ENCODE measurements at places on chromosomes 4 and X.

GRCh38 chr4:159273841-159274240, 171.0 kb downstream of the RAPGEF2 start:
- DNase-seq = no peak

DNA sequence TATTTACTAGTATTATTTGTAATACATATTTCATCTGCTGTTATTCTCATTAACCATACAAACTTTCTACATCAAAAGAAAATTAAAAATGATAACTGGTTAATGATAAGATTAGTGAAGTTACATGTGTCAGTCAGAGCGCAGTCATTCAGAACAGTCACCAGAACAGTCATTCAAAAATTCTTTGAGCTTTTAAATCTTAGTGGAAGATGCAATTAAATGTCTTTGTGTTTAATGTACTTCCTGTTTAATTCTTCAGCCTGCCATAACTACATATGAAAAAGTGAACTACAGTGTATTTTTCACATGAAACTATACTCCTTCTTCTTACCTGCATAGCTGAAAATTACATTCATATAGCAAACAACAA, 179.7 kb upstream of the NDST4 start:
- no peak for DNase-seq

GRCh38 chr4:77269505-77269904, 112.5 kb downstream of the CCNG2 start:
- DNase-seq = no peak

- no peak for DNase-seq
Observed at GRCh38 chrX:10142041-10142599, 14.7 kb upstream of the CLCN4 start.

GRCh38 chr4:15402146-15402545, 25.7 kb upstream of the C1QTNF7 start:
- no peak for DNase-seq

- DNase-seq = no peak
Observed at GRCh38 chr4:94457692-94458106, 6.0 kb downstream of the PDLIM5 start.

DNA sequence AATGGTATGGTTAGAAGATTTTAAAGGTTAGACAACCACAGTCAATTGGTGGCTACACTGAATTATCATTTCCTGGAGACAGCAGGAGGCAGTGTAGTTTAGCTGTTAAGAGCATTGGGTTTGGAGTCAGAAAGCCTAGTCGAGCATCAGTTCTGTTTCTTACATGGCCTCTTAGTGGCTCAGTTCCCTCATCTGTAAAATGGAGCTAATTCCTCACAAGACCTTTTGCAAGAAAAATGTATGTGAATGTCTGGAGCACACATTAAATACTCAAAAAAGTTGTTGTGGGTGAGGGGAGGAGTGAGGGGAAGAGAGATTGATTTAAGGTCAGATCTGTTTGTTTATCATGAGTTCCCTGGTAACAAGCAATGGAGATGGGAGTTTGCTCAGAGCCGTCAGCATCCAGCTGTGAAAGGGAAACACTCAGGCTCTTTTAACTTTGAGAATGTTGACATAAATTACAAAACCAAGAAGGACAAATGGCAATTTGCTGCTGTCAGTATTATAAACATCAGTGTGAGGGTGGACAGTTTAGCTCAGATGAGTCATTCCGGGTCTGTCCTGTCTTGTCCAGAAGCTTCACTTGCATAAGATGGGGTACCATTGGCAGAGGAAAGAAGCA, 98.2 kb upstream of the PGRMC2 start:
- DNase-seq = no peak

GRCh38 chrX:102138064-102138463, 4.2 kb downstream of the TCEAL6 start:
- DNase-seq = no peak

DNA sequence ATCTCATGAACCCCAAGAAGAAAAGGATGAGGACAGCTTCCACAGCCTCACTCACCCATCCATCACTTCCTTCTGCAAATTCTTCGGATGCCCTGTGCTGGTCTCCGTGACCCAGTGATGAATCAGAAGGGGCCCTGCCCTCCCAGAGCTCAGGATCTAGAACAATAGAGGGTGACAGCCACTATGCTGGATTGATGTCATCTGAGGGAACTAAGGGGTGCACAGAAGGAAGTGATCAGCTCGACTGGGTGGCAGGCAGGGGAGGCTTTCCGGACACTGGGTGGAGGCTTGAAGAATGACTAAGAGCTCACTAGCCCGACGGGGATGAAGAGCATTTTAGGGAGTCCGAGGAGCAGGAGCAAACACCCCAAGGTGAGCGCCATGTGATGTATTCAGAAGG, 1.4 kb upstream of the ZNF185 start:
- DNase-seq = no peak

DNA sequence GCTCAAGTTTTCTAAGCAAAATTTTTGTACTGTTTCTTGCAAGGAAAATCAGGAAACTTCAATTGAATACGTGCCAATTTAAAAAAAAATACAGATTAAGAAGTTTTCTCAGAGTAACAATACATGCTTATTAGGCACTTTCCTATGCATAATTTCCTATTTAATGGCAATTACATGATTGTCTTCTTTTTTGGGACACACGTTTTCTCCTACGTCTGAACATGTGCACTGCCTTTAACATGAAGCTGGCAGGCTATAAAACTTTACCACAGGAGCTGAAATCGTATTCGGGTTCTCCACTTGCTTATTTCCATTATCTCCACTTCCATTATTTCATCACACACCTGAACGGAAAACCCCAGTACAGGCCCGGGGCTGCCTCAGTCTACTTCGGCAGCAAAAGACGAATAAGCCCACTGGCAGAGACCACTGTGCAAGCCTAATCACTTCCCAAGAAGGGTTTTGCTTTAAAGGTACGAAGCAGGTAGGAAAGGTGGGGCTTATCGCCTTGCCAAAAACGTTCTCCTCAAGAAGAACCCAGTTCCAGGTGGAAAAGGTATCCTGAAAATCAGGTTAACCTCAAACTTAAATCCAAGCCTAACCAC, 575 bp downstream of the RCHY1 start:
- DNase-seq = no peak

GRCh38 chr4:122783301-122784215, 43.1 kb upstream of the FGF2 start:
- no peak for DNase-seq

DNA sequence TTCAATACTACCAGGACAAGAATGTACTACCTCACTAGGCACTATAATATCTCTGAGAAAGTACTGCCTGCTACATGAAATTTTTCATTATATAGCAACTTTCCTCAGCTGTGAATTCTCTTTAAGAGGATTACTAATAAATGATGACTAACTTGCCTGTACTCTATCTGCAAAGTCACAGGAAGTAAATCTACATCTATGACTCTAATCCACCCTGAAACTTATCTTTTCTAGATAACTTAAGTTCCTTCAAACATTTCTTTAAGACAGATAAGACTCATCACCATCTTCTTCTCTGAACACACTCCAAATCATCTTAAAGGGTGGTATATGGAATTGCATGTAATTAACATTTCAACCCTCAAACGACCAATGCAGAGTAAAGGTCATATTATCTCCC, 28.8 kb downstream of the RPS6KA3 start:
- DNase-seq = no peak

GRCh38 chr4:98470831-98471230, 187.6 kb downstream of the TSPAN5 start:
- DNase-seq = no peak

DNA sequence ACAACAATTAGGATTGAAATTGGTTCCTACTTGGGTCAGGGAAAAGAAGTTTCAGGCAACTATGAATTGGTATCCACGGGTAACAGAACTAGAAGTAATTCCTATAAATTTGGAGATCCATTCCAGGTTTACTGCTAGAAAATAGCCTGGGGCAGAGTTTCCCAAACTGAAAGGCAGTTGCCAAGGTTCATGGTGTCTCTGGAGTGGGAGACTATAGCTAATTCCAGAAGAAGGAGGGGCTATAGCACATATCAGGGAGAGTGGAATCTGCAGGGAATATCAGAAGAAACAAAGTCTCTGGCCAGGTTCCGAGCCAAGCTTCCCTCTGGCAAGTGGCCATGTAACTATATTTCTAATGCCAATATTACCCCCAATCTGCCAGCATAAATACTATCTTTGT, 166.3 kb downstream of the GALNTL6 start:
- DNase-seq = no peak

GRCh38 chr4:104643805-104644204, 149.1 kb upstream of the CXXC4 start:
- DNase-seq = no peak

DNA sequence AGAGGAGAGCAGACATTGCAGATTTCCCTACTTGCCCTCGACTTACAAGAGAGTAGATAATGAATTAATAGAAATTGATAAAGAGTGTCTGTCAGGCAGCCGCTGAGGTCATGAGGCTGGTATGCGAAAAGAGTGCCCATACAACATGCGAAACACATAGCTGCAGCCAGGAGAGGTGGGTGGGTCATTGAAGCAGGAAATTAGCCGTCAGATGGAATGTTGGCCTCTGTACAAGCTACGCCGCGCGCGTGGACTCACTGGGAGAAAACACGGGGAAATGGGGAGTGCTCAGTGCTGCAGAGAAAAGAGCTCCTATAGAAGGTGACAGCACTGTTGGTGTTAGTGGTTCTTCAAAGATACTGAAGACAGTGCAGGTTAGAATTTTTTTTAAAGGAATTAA, 125.1 kb downstream of the RAPGEF2 start:
- DNase-seq = no peak

DNA sequence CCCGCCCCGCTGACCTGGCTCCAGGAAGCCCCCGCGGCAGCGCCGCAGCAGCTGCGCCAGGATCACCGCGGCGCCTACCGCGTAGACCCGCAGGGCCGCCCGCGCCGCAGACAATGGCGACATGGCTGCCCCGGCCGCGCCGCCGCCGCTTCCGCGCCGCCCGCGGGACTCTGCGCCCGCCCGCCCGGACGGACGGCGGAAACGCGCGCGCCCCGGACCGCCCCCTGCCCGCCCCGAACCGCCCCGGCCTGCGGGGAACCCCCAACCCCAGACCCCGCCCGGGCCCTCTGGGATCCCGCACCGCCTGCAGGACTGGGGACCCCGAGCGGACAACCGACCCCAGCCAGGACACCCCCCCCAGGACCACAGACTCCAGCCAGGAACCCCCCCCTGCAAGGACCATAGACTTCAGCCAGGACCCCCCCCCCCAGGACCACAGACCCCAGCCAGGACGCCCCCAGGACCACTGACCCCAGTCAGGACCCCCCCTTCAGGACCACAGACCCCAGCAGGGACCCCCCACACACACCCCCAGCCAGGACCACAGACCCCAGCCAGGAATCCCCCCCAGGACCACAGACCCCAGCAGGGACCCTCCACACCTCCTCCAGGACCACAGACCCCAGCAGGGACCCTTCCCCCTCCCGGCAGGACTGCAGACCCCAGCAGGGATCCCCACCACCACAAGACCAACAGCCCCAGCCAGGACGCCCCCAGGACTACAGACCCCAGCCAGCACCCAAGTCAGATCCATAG, at the start of the genes DHRSX and ZBED1:
Gene DHRSX, minus strand, starts transcription at position 174 of the 756 bp plus-strand sequence. Its CDS starts 51 bp downstream, at position 123.
Gene ZBED1, minus strand, starts transcription at position 174 of the 756 bp plus-strand sequence. CDS start 10,257 bp downstream, outside the sequence.
- DNase-seq = no peak

DNA sequence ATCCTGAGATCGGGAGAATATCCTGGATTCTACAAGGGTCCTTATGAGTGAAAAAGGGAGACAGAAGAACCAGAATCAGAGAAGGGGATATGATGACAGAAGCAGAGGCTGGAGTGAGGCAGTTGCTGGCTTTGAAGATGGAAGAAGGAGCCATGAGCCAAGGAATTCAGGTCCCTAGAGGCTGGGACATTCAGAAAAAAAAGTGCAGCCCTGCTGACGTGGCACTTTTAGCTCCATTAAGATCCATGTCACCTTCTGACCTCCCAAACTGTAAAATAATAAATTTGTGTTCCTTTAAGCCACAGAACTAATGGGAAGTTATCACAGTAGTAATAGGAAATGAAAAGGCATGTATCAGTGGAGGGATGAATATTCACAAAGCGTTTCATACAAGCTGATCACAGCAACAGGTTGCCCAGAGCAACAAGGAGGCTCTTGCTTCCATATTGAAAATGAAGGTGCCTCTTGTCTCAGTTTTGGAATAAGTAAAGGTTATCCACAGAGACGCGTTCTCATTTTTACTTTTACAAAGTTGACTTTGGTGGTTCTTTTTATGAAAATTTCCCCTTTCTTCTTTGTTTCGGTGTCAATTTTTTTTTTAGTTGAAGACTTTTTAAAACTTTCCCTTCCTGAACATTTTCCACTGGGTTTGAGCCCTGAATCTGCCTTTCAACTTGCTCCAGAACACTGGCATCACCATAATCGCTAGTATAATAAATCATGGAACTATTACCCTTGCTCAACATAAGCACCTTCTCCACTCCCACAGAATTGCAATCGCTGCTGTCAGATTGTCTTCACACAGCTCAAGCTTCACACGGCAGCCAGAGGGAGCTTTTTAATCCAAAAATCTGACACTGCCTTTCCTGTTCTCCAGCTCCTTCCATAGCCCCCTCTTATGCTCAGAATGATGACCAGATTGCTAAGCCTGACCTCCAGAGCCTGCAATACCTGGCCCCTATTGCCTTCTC, 127.6 kb upstream of the RBPJ start:
- no peak for DNase-seq

GRCh38 chrX:42678133-42678532, 99.8 kb downstream of the PPP1R2C start:
- DNase-seq = no peak

GRCh38 chr4:89249313-89249712, 58.3 kb downstream of the GPRIN3 start:
- DNase-seq = no peak

DNA sequence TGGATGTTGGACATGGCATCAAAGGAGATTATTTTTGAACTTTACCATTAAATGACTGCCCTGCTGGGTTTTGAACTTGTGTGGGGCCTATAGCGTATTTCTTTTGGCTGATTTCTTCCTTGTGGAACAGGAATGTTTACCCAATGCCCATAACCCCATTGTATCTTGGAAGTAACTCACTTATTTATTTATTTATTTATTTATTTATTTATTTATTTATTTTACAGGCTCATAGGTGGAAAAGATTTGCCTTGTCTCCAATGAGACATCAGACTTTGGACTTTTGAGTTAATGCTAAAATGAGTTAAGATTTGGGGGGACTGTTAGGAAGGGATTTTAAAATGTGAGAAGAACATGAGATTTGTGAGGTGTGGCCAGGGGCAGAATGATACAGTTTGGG, 273.1 kb downstream of the SLITRK2 start:
- DNase-seq = no peak

DNA sequence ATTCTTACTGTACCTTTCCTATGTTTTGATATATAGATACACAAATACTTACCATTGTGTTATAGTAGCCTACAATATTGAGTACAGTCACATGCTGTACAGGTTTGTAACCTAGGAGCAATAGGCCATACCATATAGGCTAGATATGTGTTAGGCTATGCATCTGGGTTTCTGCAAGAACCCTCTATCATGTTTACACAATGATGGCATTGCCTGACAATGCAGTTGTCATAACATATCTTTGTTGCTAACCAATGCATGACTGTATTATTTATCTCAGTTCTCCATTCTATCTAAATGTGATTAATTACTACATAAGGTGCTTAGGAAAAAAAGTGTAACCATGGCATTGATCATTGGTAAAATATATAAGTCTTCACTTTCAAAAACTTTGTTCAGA, 10.0 kb upstream of the SPCS3 start:
- DNase-seq = no peak

GRCh38 chrX:7316887-7317286, 168.9 kb upstream of the PUDP start:
- DNase-seq = no peak
